ENCODE measurements at places on chromosomes 7 and 10.

GRCh38 chr10:89224739-89225443, 17.8 kb upstream of the CH25H start:
- DNase-seq: no peak

DNA sequence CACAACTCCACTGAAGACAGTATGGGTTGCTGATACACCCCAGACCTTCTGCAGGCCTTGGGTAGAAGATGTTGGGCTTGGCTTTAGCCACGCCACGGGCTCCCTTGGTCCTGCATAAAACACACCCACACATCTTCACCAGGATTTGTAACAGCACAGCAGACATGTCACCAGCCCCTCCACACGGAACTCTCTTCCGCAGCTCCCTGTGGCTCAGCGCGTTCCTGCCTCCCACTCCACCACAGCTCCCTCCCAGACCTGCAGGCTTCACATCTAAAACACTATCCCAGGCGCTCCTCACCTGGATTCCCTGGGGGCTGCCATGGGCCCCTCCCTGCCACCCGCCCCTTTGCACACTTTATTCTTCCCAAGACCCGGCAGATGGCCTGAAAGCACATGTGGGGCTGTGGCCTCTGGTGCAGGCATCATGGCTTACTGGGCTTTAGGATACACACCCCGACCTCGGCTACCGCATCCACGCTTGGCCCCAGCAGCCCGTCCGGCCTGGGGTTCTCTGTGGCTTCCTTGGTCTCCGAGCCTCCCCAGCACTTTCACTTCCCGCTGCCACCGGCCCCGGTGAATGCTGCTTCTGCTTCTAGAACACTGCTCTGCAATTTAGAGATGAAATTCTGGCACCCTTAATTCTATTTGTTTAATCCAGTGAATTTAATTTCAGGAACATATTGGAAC, 432.9 kb downstream of the DNAJB6 start:
- no peak for DNase-seq

DNA sequence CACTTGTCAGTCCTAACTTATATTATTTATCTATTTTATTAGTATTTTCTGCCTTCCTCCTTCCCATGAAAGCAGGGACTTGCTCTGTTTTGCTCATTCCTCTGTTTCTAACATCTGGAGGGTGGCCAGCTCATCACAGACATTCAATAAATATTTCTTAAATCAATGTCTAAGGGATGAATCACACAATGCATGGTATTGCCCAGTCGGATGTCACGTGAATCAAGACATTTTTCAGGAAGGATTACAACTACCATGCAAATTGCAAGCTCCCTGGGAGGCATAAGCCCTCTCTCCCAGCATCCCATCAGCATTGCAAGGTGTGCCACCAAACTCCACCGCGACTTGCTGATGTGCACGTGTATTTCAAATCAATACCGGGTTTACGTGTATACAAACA, 146.6 kb upstream of the RNF32 start:
- DNase-seq: no peak

DNA sequence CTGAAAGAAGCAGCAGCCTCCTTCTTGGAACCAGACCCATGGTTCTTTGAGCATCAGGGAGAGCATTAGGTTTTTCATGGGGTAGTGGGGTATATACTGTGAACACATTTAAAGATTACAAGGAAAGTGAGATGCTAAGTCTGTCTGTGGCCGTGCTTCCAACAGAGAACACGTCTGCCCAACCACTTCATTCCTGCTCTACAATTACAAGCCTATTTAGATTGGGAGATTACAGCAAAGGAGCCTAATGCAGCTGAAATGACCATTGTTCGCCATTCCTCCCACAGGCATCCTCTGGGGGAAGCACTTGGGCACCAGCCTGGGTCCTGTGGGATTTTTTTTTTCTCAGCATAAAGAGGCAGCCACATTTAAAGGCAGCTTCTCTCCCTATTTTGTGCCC, 536.4 kb downstream of the XPNPEP1 start:
- no peak for DNase-seq

GRCh38 chr7:45657136-45657889, 83.1 kb downstream of the ADCY1 start:
- DNase-seq: no peak

DNA sequence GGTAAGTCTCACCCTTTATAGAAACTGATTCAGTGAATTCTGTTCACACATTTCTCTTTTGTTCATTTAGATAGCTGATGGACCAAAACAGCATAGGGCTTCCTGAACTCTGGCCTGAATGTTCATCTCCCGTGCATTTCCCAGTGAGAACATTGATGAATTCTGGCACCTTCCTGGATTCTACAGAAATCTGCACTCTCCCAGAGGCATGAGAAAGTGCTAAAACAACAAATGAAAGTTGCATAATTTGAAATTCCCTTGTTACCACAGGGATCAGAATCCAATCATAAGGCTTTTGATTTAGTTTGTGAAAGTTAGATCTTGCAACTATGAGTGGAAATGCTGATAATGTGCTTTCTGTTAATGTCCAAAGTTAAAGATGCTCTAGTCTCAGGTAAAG, 29.7 kb upstream of the SCIN start:
- no peak for DNase-seq

DNA sequence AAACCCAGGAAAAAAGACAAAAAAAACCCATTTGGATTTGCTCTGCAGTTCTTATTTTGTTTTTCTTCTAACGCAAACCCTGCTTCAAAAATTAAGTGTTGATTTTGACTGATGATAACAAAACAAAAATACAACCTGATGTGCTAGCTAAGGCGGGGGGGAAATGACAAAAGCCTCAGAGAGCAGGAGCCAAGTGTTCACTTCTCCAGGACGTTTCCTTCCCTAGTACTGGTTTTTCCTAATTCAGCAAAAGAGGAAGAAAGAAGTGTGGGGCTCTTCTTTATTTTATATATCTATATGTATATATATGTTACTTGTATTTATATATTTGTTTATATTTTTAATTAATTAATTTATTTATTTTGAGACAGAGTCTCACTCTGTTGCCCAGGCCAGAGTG, 28.0 kb downstream of the SNX10 start:
- no peak for DNase-seq

DNA sequence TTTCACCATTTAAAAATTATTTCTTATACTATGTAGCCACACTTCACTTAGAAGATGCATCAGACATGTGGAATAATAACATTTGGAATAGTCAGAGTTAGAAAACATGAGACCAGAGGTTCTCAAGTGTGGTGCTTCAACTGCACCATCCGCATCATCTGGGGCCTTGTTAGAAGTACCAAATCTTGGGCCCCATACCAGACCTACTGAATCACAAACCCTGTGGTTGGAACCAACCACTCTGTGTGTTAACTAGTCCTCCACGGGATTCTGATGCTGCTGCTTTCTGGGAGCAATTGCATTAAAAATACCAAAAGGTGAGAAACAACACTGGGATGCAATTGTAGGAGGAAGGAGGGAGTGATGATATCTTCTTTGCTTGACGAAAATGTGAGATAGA, 125.2 kb downstream of the GNAT3 start:
- DNase-seq: no peak

- DNase-seq: no peak
These were observed 105.2 kb upstream of the MGMT start for GRCh38 chr10:129361676-129362376.

DNA sequence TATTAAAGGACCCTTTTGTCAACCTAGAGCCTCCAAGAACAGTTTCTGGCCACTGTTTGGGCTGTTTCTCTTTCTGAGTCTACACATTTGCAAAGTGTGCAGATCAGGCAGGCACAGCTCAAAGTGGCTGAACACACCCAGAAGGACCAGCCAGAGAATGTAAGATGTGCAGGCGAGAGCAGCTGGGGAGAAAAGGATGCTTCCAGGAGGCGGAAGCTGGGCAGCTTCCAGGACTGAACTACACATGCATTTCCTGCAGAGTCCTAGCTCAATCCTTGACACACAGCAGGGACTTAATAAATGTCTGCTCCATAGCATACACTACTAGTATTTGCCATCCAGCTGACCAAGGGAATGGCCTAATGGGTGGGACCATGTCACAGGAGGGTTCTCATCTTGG, 70.9 kb downstream of the CTBP2 start:
- no peak for DNase-seq

DNA sequence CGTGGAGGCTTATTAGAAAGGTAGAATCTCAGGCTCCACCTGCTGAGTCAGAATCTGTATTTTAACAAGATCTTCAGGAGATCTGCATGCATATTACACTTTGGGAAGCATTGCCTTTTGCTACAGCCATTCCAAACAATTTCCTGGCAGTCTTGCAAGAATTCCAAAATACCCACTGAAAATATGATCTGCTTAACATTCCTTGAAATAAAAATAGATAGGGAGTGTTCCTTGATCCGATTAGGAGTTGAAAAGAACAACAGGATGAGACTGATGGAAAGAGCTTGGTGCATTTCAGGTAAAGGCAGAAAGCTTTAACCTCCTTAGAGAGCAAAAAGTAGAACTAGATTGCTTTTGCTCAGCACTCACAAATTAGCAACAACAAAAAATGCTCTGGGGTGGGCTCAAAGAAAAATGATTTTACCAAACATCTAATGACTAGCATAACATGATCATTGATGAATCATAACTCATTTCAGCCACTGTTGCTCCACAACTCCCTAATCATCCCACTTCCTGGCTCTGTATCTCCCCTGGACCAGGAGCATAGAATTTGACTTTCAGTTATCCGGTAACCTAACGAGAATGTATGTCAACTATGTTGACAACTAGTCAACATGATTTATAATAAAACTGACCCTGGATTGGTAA, 115.2 kb downstream of the RNLS start:
- DNase-seq: no peak

GRCh38 chr7:154304740-154305700, 252.8 kb downstream of the DPP6 start:
- no peak for DNase-seq

- no peak for DNase-seq
These were observed 4.6 kb downstream of the CHST3 start for GRCh38 chr10:71968553-71969474.

GRCh38 chr7:37070471-37070870, 346.2 kb upstream of the AOAH start:
- DNase-seq: no peak

DNA sequence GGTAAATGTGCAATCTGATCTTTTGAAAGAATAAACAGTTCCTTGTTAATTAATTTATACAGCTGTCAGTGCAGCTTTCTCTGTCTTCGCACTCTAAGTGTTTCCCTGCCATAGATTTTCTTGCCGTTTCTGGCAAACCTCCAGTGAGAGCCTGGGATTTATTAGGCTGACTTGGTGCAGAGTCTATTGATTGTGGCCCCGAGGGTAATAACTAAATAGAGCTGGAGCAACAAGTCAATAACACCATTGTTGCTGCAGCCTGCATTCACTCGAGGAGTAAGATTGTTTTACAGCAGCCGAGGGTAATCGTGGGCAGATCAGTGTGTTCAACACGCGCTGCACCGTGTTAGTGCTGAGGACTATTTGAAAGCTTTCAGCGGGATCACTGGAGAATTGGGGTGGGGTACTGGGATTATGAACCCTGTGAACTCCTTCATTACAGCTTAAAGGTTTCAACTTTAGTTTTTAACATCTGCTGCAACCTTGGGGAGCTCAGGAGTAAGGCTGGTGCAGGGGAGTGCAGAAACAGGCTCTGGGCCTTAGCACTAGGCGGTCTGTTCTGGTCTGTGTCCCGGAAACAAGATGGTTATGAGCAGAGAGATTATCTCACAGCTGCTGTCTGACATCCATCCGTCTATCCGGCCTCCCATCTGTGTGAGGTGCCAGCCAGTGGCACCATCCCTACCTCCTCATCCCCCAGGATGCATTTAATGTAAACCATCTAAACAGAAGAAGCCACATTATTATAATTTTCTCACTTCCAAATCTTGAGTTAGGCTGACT, 174.0 kb upstream of the TCF7L2 start:
- no peak for DNase-seq

DNA sequence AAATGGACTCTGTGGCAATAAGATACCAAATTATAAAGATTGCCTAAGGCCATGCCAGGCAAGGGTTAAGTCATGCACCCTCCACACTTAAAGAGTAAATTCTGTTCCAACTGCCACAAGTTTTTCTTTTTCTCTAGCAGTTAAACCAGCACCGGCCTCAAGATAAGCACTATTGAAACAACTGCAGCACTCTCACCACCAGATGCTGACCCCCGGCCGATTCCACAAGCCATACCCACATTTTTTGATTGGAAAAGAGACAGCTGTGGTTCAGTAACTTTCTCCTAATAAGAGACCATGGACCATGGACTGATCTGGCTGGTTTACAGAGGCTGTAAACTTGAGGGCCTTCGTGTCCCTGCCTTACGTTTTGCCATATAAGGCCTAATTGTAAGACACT, 44.9 kb downstream of the GRM8 start:
- DNase-seq: no peak

GRCh38 chr10:48215486-48216203, 58.9 kb downstream of the FRMPD2 start:
- no peak for DNase-seq

DNA sequence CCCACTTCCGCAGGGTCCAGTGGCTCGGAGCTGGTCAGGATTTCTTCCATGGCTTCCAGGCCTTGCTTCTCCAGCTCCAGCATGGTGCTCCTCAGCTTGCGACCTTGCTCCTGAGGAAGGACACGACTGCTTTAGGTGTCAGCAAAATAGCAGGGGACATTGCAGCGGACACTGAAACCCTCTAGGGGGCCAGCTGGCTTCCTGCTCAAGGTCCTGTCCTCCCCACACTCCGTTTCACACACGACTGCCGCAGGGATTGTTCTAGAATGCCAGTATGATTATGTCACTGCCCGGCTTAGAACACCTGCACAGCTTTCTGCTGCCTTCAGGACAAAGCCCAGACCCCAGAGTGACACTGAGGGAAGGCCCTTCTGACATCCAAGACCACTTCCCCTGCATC, 65.6 kb downstream of the SCRN1 start:
- DNase-seq: no peak

DNA sequence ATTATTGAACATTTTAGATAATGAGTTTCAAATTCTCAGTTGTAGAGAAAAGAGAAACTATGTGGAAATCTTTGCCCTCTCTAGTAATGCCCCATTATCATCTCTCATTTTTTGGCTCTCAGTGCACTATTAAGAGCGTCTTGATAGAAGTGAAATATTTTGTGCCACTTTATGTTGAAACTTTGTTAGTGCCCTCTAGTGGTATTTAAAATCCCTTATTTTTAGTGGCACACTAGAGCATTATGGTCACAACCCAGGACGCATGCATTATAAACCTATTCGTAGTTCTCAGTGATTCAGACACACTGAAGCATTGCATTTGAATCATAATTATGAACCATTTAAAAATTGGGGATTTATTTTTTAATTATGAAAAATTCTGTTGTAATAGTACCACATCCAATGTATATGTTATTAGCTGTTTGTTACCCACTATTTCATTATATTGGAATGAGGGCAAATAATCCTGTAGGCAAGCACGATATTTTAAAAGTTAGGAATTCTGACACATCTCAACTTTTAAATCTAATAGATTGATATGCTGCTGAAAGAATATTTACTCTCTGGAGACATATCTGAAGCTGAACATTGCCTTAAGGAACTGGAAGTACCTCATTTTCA, 21.9 kb downstream of the PDCD4 start:
- no peak for DNase-seq

DNA sequence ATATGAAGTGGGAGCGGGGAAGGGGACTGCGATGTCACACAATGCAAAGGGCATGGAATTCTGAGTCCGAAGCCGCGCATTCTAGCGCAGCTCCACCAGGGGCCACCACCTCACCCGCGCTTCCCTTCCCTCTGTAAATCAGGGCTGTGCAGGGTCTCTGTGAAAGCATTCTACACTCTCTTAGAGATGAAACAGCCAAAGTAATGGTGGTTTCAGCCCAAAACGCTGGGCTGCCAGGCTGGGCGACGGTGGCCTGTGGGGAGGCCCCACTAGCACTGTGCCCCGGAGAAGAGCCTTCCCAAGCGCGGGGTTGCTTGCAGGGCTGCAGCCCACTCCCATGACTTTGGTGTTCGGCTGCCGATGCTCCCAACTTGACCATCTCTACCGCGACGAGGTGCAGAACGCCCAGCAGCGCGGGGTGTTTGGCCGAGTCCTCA, 11.4 kb downstream of the ATG9B start:
- no peak for DNase-seq
